ENCODE measurements at places on chromosomes 12 and 14. TPM values are rescaled to one million over a fixed set of nuclear protein-coding genes. Genes with fewer than 3 reads are reported as not detected.

DNA sequence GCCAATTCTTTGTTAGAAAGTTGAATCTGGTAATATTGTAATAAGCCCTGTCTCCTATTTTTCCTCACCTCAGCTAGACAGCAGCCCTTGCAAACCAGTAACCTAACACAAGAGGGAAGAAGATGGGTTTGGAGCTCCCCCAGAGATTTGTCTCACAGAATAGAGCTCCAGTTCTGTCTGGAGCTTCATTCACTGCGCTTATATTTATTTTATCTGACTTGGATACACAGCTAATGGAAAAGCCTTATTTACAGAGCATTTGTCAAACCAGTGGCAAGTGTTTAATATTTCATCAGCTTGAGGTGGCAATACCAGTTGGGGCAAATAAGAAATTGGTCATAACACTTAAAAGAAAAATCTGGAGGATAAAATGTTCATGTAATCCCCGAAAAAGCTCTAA lies 1094.0 kb downstream of the FSCB start:
- no peak for DNase-seq

DNA sequence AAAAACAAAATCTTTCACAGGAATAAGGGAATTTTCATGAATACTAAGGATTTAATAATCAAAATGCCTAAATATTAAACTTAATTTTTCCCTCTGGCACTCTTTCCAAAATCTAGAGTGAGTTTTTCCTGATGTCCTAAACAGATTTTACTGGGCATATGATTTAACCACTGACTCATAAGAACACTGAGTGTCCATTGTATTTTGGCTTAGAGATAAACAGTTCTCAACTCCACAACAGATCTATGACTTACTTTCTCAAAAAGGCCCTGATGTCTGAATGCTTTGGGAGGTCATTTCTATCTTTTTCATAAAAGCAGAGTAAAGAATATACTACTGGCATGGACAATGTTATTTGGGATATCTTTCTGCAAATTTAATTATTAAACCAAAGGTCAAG lies 15.0 kb downstream of the TMBIM4 start:
- no peak for DNase-seq

DNA sequence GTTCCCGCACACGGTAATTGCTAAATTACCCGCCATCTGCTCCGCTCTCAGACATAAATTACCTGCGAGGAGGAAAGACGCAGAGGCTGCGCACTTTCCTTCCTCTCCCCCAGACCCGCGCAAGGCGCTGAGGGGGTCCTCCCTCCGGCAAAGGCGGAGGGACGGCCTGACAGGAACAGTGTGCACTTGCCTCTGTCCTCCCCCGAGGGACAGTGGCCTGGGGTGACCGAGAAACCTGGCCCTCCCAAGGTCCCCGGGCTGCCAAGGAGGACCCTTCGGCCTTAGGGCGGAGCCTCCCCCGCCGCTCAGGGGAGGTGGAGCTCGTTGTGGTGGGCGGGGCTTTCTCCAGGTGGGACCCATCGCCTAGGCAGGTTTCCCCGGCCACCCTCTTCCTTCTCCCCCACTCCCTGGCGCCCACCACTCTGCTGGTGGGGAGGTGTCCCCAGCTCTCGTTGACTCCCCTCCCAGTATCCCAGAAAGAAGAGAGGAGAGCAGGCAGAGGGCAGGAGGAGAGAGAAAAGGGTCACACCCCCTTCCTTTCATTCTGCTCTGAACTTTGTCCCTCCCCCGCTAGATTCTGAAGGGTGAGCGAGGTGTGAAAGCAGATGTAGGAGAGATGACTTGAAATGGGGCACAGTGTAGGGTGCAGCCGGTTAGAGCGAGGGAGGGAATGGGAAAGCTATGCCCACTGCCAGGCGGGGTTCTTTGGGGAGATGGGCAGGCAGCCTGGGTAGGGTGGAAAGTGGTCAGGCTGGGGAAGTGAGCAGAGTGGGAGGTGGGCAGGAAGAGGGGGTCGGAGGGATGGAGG lies 11.4 kb upstream of the CALCOCO1 start:
- no peak for DNase-seq

- no peak for DNase-seq
These were observed 4.3 kb downstream of the OSBPL8 start for GRCh38 chr12:76555231-76555767.

DNA sequence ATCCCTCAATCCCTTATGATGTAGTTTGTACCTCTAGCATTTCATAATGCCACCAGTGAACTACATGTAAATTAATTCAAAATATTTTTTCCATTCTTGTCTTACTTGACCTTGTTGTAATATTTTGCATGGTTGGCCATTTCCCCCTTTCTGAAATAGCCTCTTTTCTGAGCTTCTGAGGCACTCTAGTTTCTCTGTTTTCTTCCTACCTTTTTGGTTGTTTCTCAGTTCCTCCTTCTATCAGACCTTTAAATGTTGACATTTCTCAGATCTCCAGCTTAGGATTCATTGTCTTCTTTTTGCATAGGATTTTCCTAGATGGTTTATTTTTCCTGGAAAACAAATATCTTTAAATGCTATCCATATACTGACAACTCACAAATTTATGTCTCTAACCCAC lies 9.8 kb upstream of the RMST start:
- DNase-seq, result no peak

- DNase-seq, result no peak
These were observed 843.2 kb downstream of the GALC start for GRCh38 chr14:87149583-87150354.

- DNase-seq, result no peak
These were observed 111.3 kb downstream of the DYRK2 start for GRCh38 chr12:67759829-67760228.

DNA sequence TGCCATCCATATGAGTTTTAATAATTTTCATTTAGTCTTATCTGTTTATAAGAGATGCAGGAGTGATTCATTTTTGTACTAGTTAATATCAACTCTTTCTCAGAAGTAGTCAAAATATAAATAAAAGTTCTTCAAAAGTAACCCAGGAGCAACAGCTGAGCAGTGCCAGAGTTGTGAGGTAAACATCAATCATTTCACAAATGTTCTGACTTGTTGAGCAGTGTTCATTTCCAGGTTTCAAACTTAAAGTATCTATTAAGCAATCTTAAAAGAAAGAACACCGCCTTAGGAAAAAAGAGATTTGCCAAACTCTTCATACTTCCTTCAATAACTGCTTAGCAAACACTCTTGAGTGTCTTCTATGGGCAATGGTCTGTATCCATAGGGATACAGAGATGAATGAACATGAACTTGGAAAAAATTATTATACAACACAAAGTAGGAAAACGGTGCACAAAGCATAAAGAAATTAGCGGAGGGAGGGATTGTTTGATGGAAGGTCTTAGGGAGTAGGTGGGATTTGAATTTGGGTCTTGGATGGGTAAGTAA lies 41.9 kb upstream of the POC1B start:
- no peak for DNase-seq

- DNase-seq, result no peak
These were observed 62.1 kb upstream of the C14orf180 start for GRCh38 chr14:104517426-104517825.

GRCh38 chr14:105292826-105293711 lies 7.7 kb downstream of the BRF1 start:
- no peak for DNase-seq

DNA sequence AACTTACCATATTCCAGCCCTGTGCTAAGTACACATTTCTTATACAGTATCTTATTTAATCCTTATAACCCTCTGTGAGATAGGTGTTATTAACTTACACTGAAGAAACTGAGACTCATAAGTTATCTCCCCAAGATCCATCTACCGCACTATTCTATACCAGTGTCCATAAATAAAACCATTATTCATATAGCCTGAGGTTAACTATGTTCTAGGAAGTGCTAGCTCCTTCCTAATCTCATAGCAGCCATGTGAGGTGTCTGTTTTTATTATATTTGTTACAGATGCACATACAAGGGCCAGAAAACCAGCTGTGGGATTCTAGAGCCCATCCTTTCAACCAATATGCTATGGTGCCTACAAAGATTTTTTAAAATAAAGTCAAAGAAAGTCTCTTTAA lies 100.3 kb upstream of the RAP1B start:
- no peak for DNase-seq

- DNase-seq, result no peak
These were observed 90.3 kb downstream of the USP15 start for GRCh38 chr12:62350554-62350953.

DNA sequence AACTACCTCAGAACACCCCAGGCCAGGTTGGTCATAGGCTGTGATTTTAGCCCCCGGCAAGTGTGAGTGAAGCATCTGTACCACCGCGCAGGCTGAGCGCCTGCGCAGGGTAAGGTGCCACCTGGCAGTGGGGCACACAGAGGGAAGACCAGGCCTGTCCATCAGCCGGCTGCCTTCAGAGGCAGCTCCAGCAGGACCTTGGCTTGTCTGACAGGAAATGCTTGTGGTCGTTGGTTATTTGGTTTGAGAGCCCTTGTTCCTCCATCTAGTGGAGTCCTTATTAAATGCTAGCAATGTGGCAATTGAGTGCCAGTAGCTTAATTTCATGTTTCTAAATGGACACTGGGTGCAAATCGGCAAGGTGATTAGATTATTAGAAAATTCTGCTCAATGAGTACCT lies 27.5 kb downstream of the SLC25A29 start:
- DNase-seq, result peak; percentile 76

GRCh38 chr14:75277815-75278421 lies 710 bp upstream of the FOS start:
- no peak for DNase-seq

GRCh38 chr14:104216457-104216856 lies 78.1 kb downstream of the KIF26A start:
- no peak for DNase-seq

DNA sequence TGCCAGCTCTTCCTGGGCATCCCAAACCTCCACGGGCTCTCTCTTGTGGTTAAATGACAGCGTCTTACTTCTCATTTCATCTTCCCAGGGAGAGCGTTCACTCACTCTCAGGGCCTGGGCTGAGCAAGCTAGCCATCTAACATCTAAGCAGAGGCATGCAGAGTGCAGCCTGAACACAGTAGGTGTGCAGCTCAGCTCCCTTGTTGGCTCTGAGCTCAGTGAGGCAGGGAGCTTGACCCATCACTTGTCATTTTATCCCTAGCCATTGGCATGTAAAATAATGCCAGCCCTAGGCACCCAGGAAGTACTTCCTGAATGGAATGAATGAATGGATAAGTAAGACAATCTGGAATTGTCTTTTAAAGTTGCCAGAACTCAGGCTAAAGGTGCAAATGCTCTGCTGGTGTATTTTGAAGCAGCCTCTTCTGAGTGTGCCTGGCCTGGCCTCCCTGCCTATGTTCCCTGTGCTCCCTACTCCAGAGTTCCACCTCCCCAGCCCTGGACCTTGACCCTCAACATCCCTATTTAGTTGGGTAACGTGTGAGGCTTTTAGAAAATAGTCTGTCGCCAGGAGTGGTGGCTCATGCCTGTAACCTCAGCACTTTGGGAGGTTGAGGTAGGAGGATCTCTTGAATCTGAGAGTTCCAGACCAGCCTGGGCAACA lies 9.5 kb upstream of the MEG3 start:
- DNase-seq, result no peak

GRCh38 chr12:28746734-28747325 lies 402.2 kb upstream of the FAR2 start:
- DNase-seq, result no peak

DNA sequence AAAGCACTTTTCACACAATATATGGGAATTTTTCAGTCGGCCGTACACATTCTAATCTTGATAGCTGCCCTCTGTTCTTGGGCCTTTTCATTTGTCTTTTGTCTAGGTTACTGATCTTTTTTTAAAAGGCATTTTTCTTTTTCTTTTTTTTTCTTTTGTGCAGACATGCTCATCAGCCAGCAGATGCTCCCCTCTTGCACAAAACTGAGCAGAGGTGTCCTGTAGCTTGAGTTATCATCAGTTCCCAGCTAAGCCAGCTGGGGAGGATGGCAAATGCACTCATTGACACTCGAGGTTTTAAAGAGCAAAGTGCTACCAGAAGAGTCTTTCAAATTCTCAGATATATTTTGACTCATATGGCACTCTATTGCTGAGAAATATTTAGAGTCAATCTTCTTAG lies 913.9 kb upstream of the SEL1L start:
- DNase-seq, result no peak

- DNase-seq, result no peak
These were observed 10.6 kb downstream of the SSPN start for GRCh38 chr12:26205941-26206340.

GRCh38 chr12:8697120-8697475 lies 693 bp upstream of the RIMKLB start:
- peak; percentile 58 for DNase-seq

- DNase-seq, result no peak
These were observed 183.9 kb downstream of the APAF1 start for GRCh38 chr12:98828802-98829600.

GRCh38 chr12:23098517-23098916 lies 473.5 kb downstream of the ETNK1 start:
- DNase-seq, result no peak

GRCh38 chr12:110782094-110782493 lies 39.4 kb upstream of the PPP1CC start:
- DNase-seq, result no peak

DNA sequence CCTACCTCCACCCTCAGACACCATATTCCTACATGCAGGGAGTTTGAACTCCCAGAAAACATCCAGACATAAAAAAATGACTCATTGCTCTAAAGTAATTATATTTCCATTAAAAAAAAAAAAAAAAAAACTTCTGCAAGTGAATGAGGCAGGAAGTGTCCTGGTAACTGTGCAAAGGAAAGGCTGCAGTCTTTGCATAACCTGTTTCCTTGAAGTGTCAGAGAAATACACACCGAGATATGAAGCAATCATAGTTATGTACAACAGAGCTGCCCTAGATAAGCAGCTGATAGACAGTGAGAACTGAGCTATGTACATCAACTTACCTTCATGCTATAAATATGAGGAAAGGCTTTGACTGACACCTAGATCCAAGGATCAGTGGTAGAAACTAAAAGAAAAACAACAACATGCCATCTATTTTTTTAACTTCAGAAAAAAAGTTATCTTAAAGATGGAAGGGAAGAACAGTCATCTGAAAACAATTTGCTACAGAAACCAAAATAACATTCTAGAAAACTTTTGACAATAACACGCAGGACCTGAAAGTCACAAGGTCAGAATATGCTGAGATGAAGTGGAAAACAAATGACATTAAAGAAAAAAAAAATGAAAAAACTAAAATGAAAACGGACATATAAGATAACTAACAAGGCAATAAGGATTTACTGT lies 263.2 kb downstream of the SEC23A start:
- DNase-seq, result peak; percentile 18

GRCh38 chr14:89773644-89774316 lies 180.8 kb downstream of the EFCAB11 start:
- DNase-seq, result peak; percentile 40

The ITGB7 gene
- 1.1 TPM for total RNA-seq

The REM2 gene
- total RNA-seq, result 1.6 TPM

The GOLGA3 gene
- 40.4 TPM for total RNA-seq

The SAMD15 gene
- total RNA-seq, result 2.2 TPM

The MGST1 gene
- total RNA-seq, result 41.6 TPM

The RAD9B gene
- 0.21 TPM for total RNA-seq

The SCN8A gene
- 3.9 TPM for total RNA-seq

The IRAK3 gene
- 0.27 TPM for total RNA-seq

The VPS29 gene
- 70.1 TPM for total RNA-seq

The GRIN2B gene
- total RNA-seq, result 0.04 TPM

The NFATC4 gene
- 117 TPM for total RNA-seq

The NKX2-1 gene
- not detected for total RNA-seq

The SLC17A8 gene
- total RNA-seq, result not detected

The OTX2 gene
- total RNA-seq, result 3.3 TPM

The OR4E2 gene
- not detected for total RNA-seq

The WNT1 gene
- total RNA-seq, result not detected

The CCDC184 gene
- total RNA-seq, result 1.7 TPM

The MAX gene
- 32.6 TPM for total RNA-seq

The MYF6 gene
- not detected for total RNA-seq

The BEGAIN gene
- total RNA-seq, result not detected

Data from cardiac muscle cell (in vitro differentiated cells and primary cell).